Suppressor macrophage (primary cell): ENCODE measurements at places on chromosomes 13 and 19.

DNA sequence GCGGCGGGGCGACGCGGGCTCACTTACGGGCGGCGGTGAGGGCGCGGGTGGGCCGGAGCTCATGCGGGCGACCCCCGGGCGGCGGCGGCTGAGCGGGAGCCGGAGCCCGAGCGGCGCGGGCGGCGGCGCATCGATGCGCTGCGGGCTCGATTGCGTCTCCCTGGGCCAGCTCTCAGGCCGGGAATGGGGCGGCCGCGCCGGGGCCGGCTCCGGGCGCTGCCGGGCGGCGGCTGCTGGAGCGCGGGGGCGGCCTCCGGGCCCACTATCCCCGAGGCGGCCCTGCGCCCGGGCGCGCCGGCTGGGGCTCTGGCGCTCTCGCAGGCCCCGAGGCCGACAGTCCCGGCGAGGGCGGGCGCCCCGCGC lies 1.4 kb upstream of the TSHZ3 start:
- DNase-seq, result peak; percentile 63

- DNase-seq, result no peak
Observed at GRCh38 chr19:35732540-35733179, 9.6 kb downstream of the IGFLR1 start.

DNA sequence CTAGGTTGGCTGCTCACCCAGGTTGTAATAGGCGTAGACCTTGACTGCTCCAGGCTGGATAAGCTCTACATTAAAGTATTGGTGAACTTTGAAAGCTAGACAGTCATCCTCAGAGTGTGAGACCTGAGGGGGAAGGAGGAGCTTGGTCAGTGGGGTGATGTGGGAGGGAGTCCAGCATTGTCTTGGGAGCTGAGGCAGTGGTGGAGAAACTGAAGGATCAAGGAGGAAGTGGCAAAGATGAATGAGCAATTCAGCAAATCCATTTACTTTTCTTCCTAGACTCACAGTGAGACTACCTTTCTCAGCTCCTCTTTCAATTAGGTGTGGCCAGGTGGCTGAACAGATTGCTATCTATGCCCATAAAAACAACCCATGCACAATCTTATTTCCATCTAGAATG lies 10.2 kb upstream of the TNFSF14 start:
- peak; percentile 80 for DNase-seq

GRCh38 chr19:46536391-46536790 lies 40.7 kb upstream of the PNMA8B start:
- DNase-seq, result no peak

GRCh38 chr13:61247149-61247936 lies 168.3 kb downstream of the PCDH20 start:
- no peak for DNase-seq

DNA sequence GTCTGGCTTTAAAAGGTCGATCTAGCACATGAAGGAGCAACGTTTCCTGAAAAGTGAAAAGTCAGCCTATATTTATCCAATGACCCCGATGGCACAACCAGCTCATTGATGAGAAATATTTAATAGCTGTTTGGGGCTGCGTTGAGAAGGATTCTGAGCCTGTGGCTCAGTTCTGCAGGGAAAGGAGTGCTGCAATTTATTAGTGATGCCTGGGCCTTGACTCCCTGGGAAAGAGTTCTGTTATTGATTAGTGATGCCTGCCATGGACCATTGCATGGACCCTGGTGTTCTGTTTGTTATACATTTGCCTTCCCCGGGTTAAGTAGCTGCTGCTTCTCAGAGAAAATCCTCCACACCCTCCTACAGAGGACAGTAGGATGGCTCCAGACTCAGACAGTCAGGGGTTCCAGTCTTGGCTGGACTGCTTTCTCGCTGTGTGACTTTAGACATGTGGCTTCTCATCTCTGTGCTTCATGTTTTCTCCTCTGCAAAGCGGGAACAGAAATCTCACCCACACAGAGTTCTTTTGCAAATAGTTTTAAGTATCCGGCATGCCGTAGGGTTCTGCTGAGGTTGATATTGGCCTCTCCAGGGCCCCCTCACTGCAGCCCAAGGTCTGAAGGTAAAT lies 17.7 kb upstream of the PTPRS start:
- no peak for DNase-seq

DNA sequence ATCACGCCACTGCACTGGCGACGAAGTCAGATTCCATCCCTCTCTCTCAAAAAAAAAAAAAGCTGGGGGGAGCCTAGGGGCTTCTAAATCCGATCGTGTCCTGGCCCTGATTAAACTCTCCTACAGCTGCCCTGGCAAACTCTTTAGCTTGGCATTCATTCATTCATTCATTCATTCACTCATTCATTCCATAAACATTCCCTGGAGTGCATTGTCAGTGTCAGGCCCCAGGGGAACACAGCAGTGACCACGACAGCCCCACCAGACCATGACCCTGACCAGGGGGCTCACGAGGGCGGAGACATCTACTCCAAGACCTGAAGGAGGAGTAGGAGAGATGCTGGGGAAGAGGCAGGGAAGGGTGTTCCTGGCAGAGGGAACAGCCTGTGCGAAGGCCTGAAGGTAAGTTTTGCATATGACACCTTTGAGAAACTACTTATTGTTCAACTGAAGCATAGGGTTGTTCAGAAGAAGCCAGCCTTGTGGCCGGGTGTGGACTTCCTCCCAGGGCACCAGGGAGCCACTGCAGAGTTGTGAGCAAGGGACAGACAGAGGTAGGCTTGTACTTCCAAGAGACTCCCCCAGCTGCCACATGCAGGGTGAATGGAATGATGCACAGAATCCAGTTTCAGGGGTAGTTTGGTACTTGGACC lies 24.5 kb downstream of the CEACAM16 start:
- no peak for DNase-seq

DNA sequence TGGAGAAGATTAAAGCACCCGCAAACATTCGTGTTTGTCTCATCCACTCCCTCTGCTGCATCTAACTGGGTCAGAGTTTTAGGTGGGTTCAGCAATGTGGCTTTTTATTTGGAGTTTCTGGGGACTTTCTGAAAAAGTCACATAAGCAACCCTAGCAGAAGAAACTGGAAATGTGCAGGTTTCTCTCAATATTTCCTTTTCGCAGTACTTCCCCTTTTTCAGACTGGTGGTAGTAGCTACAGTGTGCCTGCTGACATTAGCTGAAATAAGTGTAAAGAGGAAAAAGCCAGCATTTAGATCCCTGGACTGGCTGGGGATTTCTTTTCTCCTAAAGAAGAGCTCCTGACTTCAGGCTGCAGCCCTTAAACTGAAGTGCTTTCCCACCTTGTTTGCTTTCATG lies 15.9 kb upstream of the OLFM4 start:
- peak; percentile 66 for DNase-seq

DNA sequence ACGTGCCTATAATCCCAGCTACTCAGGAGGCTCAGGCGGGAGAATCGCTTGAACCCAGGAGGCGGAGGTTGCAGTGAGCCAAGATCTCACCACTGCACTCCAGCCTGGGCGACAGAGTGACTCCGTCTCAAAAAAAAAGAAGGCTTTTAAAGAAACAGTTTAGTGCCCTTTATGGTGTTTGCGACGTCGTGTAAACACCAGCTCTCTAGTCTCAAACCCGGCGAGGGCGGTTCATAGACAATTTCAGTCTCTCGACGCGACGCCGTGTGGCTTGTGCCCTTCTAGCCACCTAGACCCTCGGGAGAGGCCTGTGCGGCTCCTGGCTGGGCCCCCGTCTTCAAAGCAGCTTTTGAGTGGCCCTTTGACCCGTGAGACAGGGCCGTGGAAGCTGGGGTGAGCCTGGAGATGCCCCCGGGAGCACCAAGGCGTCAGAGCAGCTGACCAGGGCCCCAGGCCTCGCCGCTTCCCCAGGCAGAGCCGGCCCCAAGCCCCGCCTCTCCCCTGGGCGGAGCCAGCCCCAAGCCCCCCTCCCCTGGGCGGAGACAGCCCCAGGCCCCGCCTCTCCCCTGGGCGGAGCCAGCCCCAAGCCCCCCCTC lies 5.0 kb upstream of the MADCAM1 start:
- DNase-seq, result no peak

- no peak for DNase-seq
Observed at GRCh38 chr19:50042363-50043024, 16.7 kb downstream of the ZNF473 start.
